ENCODE measurements at places on chromosomes 13 and 19.

GRCh38 chr19:39733841-39734240, 4.0 kb downstream of the CLC start:
- no peak overlapping the region for H3K4me3 ChIP-seq
- no peak overlapping the region for H3K27ac ChIP-seq
- DNase-seq = no peak
- H3K36me3 ChIP-seq = no peaks in the 10 kb centered on the region
- no peaks in the 10 kb centered on the region for H3K27me3 ChIP-seq
- no peaks in the 10 kb centered on the region for H3K4me1 ChIP-seq

DNA sequence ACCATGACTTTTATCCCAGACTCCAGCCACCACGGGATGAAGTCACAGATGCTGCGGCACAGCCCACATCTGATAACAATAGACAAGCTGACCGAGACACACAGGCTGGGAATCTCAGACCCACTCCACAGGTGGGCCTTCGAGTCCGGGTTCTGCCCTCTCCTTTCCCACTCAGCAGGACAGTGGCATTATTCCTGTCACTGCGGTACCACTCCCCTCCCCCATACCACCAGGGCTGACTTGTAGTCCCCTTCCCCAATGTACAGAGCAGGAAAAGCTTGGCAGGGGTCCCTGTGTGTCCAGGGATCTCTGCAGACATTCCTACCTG, 179 bp upstream of the AMER2 start:
- no peak overlapping the region for H3K27ac ChIP-seq
- no peak for DNase-seq
- H3K4me1 ChIP-seq = no peaks in the 10 kb centered on the region
- H3K4me3 ChIP-seq = no peak overlapping the region

DNA sequence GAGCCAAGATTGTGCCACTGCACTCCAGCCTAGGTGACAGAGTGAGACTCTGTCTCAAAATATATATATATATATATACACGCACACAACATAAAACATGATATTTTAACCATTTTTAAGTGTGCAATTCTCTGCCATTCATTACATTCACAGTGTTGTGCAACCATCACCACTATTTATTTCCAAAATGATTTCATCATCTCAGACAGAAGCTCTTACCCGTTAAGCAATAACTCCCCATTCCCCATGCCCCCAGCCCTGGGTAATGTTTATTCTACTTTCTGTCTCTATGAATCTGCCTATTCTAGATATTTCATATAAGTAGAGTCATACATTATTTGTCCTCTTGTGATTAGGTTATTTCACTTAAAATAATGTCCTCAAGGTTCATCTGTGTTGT, 20.3 kb downstream of the WDR88 start:
- no peaks in the 10 kb centered on the region for H3K4me1 ChIP-seq
- no peak for DNase-seq
- no peak overlapping the region for H3K27ac ChIP-seq
- H3K4me3 ChIP-seq = no peak overlapping the region
- no peaks in the 10 kb centered on the region for H3K27me3 ChIP-seq

GRCh38 chr19:43466793-43467192, 1.4 kb upstream of the LYPD3 start:
- H3K36me3 ChIP-seq = no peaks in the 10 kb centered on the region
- H3K4me3 ChIP-seq = no peak overlapping the region
- no peak for DNase-seq
- H3K27ac ChIP-seq = no peak overlapping the region
